ENCODE measurements at places on chromosomes 2 and 18.

DNA sequence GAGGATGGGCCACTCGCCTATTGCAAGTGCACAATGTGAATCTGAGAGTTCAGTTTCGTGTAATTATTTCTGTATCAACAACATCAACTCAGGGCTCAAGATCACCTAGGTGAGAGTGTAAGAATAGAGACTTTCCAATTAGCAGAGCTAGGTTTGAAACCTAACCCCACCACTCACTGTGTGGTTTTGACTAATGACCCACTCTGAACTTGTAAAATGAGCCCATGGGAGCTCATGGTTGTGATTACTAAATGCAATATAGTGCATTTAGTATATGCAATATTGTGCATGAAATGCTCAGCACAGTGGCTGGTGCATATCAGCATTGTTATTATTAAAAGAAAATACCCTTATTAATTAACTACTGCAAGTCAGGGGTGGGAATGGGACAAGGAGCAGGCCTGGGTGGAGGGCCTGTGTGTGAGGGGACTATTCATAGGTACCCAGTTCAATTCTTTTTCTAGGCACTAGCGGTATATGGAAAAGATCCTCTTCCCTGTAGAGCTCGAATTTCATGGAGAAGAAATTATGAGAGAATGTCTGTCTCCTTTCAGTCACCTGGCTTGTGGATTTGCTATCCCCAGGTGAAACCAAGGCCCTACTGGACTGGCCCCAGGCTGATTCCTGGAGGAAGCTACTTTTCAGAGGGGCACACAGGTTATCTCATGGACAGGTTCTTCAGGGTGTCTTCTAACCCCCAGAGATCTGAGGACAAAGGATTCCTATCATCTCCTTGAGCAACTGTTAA lies 169.5 kb downstream of the GFPT1 start:
- DNase-seq: no peak

GRCh38 chr18:13431886-13432285 lies 213.3 kb downstream of the LDLRAD4 start:
- no peak for DNase-seq

- DNase-seq: peak; percentile 80
Measured at GRCh38 chr2:44351088-44351487, 10.2 kb downstream of the PREPL start.

- no peak for DNase-seq
Measured at GRCh38 chr2:99692785-99693184, 203.0 kb upstream of the REV1 start.

GRCh38 chr2:3493615-3494007 lies 25.7 kb downstream of the ADI1 start:
- DNase-seq: no peak

DNA sequence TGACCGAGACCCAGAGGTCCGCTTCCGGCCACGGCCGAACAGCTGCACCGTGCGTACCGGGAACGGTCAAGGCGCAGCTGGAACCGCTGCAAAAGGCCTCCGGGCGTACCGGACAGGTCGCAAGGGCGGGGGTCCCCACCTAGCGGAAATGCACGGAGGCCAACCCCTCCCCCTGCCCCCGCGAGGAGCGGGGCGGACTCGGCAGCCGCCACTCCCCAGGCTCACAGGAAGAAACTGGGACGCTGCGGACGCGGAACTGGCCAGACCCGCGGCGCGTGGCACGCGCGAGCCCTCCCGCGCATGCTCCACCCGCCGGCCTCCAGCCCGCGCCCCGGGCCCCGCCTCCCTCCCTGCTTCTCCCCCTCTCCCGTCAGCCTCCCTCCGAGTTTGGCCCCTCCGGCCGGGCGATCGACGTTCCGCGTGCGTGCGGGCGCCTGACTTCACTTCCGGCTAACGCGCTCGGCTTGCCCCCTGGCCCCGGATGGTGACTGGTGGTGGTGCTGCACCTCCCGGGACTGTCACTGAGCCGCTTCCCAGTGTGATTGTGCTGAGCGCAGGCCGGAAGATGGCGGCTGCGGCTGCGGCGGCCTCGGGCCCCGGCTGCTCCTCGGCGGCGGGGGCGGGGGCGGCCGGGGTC lies at the start of gene BIRC6:
BIRC6 (plus strand) TSS at position 343 of the 637 bp plus-strand sequence; CDS start at position 482, 139 bp downstream.
- peak; percentile 97 for DNase-seq

GRCh38 chr2:189012351-189012750 lies 38.2 kb downstream of the COL3A1 start:
- DNase-seq: no peak

- DNase-seq: no peak
Measured at GRCh38 chr2:196653843-196654242, 14.3 kb downstream of the CCDC150 start.

GRCh38 chr2:148756292-148756975 lies 111.9 kb downstream of the EPC2 start:
- DNase-seq: peak; percentile 75

GRCh38 chr2:239118675-239119211 lies 270.9 kb downstream of the TWIST2 start:
- DNase-seq: no peak

- DNase-seq: no peak
Measured at GRCh38 chr2:9207641-9208311, 1.2 kb downstream of the ASAP2 start.

DNA sequence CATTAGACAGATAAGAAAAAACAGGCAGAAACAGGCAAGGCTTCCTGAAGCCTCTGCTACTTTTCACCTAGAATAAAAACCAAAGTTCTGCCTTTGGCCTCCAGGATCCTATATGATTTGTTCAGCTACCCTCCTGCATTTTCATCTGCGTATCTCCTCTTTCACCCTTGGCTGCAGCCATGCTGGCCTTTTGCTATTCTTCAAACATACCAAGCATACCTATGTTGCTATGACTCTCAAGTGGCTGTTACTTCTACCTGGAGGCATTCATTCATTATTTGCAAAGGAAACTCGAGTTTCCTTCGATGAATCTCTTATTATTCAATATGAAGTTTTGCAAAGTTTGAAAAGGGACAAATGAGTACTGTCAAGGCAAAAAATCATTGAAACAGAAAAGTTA lies 106.4 kb upstream of the HNMT start:
- DNase-seq: no peak

DNA sequence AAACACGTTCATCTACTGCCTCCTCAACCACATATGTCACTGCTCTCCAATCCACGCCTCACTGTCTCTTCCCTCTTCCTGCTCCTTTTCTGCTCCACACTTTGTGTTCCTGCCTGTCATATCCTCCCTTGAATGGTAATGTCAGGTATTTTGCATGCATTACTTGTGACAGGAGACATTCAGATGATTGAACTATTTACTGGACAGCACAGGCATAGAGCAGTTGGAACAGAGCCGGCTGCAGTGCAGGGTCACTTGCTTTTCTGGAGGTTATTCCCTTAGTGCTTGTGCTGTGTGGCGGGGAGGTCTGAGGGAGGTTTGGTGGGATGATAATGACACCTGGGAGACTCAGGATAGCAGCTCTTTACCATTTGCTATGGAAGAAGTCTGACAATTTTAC lies 93.8 kb downstream of the LTBP1 start:
- DNase-seq: no peak

- DNase-seq: no peak
Measured at GRCh38 chr18:24138409-24138788, 463 bp upstream of the CABYR start.

GRCh38 chr2:231673348-231673770 lies 35.0 kb upstream of the PTMA start:
- no peak for DNase-seq

- no peak for DNase-seq
Measured at GRCh38 chr2:72921088-72921851, 4.0 kb downstream of the EMX1 start.

DNA sequence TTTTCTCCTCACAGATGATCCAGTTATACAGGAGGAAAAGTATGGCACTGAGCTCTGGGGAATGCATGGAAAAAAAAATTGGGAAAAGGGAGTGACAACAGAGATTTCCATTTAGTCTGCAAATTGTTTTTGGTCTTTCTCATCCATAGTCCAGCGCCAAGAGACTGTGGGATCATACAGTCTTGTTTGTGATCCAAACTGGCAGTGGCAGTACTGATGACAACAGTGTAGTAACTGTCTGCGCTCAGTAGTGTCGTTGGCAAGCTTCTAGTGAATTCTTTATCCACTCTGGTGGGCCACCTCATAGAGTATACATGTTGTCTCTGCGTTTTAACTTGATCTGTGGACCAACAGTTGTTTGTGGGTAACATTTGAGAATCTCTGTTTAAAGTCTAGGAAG lies 37.9 kb downstream of the GALNT1 start:
- DNase-seq: no peak

GRCh38 chr2:88450925-88451810 lies 1.3 kb downstream of the FOXI3 start:
- no peak for DNase-seq

GRCh38 chr2:100064592-100065428 lies 77.6 kb downstream of the AFF3 start:
- no peak for DNase-seq

DNA sequence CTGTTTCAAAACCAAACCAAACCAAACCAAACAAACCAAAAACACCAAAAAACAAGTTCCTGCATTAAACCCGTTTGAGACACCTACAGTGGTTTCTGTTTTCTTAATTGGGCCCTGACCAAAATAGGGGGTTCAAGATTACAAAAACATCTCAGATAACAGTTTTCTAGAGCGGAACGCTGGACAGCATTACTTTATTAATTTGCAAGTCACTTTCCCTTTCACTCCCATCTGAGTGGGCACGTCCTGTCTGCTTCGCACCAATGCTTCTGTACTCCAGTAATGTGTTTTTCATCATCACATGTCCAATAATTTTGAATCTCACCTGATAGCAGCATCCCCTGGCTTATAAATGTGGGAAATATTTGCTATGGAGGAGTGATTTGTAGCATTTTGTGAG lies 11.7 kb upstream of the MYO1B start:
- no peak for DNase-seq

- no peak for DNase-seq
Measured at GRCh38 chr2:27856386-27856785, 33.8 kb downstream of the RBKS start.
